ENCODE measurements at places on chromosomes 7 and 10. TPM values are rescaled to one million over a fixed set of nuclear protein-coding genes. Genes with fewer than 3 reads are reported as not detected.

GRCh38 chr7:152617056-152617455 lies 58.9 kb downstream of the XRCC2 start:
- no peak for DNase-seq

DNA sequence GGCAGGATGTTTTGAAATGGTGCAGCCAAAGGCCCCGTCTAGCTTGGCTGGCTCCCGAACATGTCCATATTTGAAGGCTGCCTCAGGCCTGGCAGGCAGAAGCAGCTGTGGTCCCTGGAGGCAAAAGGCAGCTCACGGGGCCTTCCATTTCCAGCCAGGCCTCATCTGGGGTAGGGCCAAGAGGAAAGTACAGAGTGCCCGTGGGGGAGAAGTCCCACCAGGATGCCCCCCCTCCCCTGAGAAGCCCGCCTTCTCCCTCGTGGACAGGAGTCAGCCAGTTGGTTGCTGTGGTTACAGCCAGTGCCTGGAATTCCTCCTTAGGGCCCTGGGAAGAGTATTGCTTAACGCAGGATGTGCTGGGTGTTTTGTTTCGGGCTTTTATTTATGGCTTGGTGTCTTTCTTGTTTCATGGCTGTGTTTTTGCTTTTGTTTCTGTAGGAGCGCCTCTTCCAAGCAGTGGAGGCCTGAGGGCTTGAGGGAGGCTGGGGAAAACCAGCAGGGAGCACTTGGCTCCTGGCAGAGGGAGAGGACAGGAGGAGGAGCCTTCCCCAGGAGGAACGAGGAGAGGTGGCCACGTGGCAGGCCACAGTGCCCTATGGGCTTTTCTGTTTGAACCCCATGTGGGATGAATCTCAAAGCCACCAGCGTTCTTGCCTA lies 45.4 kb downstream of the CHST3 start:
- DNase-seq, result no peak

GRCh38 chr7:7808156-7808555 lies 89.7 kb upstream of the RPA3 start:
- no peak for DNase-seq

- no peak for DNase-seq
These were observed 76.8 kb upstream of the FRMD4A start for GRCh38 chr10:14407567-14407966.

DNA sequence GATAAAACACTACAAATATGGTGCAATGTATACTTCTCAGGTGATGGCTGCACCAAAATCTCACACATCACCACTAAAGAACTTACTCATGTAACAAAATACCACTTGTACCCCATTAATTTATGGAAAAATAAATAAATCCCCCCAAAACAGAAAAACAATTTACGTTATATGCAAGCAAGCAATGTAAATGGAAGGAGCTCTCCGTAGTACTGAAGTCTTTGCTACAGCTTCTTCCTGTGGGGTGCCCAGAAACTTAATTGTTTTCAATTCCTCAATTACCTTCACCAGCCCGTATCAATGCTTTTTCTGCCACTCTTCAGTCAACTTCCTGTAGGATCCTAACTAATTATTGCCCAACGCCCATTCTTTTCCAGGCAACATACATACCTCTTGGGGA lies 138.1 kb downstream of the RELN start:
- no peak for DNase-seq

GRCh38 chr10:59895629-59896116 lies 10.7 kb downstream of the CCDC6 start:
- no peak for DNase-seq

DNA sequence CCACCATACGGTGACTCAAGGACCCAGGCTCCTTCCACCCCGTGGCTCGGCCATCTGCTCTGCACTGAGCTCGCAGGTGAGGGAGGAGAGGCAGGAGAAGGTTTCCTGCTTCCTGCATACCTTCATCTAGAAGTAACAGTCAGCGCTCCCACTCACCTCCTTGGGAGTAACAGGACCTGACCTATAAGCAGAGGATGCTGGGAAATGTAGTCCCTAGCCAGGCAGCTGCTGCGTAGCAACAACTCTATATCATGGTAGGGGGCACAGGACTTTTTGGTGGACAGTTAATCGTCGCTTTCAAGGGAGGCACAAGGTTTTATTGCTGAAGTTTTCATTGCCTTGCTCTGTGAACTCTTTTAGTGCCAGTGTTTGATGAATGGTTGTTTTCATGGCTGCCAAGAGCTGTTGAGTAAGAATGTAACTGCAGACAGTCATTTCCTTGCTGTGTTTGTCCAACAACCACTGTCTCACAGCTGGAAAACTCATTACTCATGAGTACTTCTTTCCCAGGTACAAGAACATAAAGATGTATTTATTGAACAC lies 10.2 kb upstream of the ZFYVE27 start:
- no peak for DNase-seq

GRCh38 chr10:84659497-84660439 lies 331.4 kb downstream of the CCSER2 start:
- DNase-seq, result no peak

DNA sequence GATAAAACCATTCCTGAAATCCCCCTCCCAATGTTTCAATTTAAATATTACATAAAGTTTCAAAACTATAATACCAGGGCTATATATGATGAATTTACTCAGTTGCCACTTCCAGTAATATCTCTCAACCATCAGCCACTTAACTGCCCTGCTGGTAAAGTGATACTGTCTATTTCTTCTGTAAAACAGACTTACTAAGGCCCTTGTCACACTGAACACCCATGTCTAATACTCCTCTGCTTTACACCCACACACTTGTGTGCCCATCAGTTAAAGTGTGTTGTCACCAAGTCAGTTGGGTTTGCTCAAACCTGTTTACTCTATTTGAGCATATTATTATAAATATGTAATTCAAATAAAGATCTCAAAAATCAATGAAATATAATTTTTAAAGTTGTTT lies 29.1 kb upstream of the DMTF1 start:
- DNase-seq, result no peak

GRCh38 chr7:131166066-131166465 lies 161.6 kb upstream of the MKLN1 start:
- DNase-seq, result no peak

DNA sequence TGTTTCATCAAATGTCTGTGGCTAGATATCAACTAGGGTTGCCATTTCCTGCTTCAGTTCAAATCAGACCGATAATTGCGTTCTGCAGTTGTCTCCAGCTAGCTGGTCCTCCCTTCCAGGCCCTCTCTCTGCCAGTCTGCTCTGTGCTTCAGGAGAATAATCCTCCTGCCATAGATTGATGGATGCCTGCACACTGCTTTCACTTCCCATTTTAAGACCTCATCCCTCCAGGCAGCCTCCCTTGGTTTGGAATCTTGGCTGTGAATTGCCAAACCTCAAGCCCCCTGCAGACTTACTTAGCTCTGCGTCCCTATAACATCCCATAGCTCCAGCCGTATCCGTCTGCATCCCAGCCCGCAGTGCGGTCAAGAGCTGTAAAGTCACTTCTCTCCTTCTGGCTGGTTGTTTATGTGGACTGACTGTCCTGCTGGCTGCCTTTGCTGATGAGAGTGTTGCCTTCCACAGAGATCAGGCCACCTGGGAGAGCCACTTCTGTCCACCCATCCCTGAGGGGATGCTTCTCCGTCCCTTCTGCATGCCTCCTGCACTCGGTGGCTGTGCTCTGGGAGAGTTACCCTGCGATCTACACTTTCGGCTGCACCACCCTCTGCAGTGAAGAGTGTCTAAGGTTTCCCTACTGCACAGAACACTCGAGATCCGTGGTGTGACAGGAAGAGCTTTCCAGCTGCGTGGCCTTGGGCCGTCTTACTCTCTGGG lies 22.4 kb upstream of the KLF6 start:
- DNase-seq, result no peak

- no peak for DNase-seq
These were observed 40.0 kb upstream of the BMPR1A start for GRCh38 chr10:86716466-86716865.

DNA sequence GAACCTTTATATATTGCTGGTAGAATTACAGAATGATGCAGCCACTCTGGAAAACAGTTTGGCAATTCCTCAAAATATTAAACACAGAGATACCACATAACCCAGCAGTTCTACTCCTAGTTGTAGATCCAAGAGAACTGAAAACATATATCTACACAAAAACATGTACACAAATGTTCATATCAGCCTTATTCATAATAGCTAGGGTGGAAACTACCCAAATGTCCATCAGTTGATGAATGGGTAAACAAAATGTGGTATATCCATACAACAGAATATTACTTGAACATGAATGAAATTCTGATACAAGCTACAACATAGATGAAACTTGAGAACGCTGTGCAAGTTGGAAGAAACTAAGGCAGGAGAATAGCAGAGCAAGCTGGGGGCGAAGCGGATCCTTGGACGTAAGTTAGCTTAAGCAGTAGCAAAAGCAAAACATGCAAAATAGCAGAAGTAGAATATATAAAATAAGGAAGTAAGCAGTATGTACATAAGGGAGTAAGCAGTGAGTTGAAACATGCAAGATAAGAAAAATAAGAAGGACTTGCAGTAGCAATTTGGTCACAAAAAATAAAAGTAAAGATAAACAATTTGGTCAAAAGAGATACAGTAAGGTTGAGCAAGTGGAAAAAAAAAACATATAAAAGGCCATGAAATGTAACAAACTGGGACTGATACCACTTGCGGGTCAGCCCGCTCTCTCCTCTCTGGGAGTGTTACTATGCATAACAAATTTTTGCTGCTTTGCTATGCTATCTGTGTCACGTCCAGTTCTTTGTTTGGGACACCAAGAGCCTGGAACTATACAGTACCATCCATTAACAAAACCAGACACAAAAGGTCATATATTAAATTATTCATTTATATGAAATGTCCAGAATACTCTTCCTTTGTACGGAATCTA lies 18.0 kb upstream of the HILPDA start:
- no peak for DNase-seq

Gene ABCB8
- polyA plus RNA-seq, result 31.3 TPM

Gene GHRHR
- polyA plus RNA-seq, result not detected

Gene MMP21
- 0.09 TPM for polyA plus RNA-seq

All from GM12878 (cell line).